NCI-H2029 (cell line): ENCODE measurements at places on chromosomes 1 and 21.

- DNase-seq, result no peak
These were observed 2.3 kb downstream of the MYOG start for GRCh38 chr1:203083463-203083921.

DNA sequence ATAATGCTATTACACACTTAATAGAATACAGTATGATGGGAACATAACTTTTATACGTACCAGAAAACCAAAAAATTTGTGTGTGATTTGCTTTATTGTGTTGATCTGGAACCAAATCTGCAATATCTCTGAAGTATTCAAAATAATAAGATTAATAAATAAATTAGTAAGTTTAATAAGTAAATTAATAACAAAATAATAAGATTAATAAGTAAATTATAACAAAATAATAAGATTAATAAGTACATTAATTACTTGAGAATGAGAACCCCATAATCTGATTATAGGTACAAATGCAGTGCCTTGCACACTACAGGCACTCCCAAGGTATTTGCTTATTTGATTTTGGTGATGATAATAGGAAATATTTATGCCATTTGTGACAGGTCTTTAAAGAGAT lies 267.4 kb downstream of the ZNF326 start:
- DNase-seq, result no peak

GRCh38 chr1:243927381-243927780 lies 77.3 kb upstream of the AKT3 start:
- DNase-seq, result no peak

DNA sequence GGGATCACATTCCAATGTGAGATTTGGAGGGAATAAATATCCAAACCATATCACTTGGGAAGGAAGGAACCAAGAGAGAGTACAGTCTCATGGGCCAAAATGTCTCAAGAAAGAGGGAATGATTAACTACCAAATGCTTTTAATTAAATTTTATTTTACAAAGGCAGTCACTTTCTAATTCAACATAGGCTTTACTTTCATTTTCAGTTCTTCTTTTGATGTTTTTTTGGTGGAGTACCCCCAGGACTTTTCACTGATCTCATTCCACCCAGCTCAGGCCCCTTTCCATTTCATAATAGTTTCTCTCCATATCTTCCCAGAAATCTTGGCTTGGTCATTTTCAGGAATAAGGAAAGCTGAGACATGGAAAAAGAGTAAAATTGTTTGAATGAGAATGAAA lies 5.1 kb upstream of the SLAMF7 start:
- DNase-seq, result no peak

- no peak for DNase-seq
These were observed 35.9 kb upstream of the CTTNBP2NL start for GRCh38 chr1:112359961-112360767.
